ENCODE measurements at places on chromosomes 2 and 18.

DNA sequence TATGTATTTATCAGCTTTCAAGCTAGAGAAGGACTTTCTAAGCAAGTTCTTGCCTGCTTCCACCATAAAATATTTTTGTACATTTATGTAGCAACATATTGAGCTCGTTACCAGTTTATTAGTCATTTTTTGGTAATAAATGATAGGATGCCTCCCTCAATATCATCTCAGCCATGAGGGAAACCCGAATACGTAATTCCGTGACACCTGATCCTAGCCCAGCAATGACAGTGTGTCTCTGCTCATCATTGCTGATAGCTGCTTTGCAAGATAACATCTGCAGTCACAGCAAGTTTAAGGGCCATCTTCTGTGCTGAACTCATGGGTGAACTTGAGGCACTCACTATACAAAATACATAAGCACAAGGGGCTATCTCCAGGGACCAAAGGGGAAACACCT is 62.2 kb downstream of the COL6A3 start:
- no peak for DNase-seq

DNA sequence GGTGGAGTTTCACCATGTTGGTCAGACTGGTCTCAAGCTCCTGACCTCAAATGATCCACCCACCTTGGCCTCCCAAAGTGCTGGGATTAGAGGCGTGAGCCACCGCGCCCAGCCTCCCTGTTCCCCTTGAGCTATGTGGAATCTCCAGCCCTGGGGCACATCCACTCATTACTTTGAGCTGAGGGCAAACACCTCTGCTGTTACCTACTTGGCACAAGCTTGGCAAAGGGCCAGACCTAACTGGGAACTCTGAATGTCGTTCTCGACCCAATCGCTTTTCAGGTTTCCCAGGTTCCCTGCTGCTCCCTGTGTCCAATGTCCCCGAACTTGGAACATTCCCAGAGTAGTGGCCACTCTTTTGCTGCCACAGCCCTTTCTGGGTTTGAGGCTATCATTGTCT is 40.6 kb downstream of the CHST10 start:
- no peak for DNase-seq

DNA sequence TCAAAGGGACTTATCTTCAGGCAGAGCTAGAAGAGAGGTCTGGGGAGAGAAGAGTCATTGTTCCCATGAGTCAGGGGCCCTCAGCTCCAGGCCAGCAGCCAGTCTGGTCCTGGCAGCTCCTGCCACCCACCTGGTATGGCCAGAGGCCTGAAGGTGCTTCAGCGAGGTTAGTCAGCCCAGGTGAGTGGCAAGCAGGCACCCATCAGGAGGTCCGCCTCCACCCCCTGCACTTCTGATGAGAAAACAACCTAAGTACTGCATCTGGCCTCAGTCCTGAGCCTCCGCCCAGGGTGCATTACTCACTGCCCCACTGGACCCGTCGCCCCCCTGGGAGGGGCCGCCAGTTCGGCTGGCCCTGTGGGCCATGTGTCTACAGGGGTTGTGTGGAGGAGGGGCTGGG is 130.2 kb downstream of the INHBB start:
- no peak for DNase-seq

- no peak for DNase-seq
These were observed 102.9 kb downstream of the PRKCE start for GRCh38 chr2:45754131-45755010.

- DNase-seq, result peak; percentile 32
These were observed 26.0 kb downstream of the ACADL start for GRCh38 chr2:210199186-210199765.

DNA sequence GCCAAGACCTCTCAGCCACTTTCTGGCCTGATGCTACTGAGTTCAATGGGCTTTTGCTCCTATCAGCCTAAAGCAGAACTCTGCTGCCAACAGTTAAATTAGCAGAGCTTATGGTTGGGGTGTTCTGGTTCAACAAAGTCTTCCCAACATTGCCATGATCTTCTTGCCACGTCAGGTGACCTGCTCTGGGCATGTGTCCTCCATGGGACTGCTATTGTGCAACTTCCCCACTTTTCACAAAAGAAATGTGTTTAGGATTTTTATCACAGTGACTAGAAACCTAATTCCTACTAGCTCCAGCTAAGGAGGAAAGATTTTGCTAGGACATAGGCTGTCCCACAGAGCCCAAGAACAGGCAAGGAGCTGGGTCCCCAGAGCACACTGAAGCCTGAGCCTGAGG is 56.4 kb downstream of the ALK start:
- DNase-seq, result no peak

DNA sequence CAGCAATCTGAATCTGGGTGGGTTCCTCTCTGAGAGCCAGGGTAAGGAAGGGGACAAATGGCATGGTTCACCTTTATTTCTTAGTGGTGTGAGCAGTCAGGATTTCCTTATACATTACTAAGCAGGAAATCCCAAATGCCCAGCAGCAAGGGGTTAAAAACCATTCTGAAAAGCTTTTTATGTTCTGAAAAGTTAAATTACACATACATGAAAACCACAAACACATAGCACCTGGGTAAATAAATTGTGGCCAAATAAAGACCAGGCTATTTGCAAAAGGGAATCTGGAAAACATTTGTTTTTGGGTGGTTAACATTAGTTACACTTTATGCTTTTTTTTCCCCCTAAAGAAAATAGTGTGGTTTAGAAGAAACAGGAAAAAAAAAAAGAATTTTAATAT is 156.1 kb downstream of the AGPS start:
- DNase-seq, result no peak

- peak; percentile 88 for DNase-seq
These were observed 66.4 kb downstream of the MYO1B start for GRCh38 chr2:191311627-191312026.

GRCh38 chr2:218312267-218312756 is 20.0 kb upstream of the TMBIM1 start:
- no peak for DNase-seq

DNA sequence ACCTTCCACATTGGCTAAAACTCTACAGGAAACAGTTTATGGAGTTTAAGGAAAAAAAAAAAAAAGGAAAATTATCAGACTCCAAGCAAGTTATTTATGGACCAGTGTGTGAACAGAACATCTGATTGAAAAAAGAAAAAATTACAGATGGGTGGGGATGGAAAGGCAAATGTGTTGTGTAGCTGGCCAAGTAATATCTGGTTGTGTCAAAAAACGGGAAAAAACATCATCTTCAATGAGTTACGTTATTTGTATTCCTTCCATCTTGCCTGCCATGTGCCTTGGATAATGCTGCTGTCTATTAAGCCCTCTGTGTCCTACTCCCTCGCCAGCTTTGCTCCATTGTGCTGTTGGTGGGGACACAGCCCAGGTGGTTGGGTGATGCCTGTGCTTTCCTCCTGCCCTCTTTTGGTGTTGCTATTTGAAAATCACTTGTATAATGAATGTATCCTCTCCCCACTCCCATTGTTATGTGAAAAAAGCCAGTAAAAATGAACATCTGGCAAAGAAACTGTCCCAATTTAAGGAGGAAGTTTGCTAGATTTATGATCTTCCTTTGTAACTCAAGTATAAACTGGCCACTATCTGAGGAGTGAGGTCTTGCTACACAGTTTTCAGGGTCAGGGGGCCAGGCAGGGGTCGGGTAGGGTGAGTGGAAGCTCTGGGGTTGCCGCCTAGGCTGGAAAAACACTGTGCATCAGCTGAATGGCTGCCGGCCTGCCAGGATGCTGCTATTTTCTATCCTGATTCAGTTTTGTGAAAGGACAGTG is 155.9 kb downstream of the FMNL2 start:
- DNase-seq, result no peak

- peak; percentile 64 for DNase-seq
These were observed 20.1 kb upstream of the ID2 start for GRCh38 chr2:8661736-8662135.

GRCh38 chr2:187702157-187702556 is 147.9 kb upstream of the TFPI start:
- no peak for DNase-seq

Data from fibroblast of skin of right biceps (primary cell).